ENCODE measurements at places on chromosomes 1 and 21. TPM values are rescaled to one million over a fixed set of nuclear protein-coding genes. Genes with fewer than 3 reads are reported as not detected.

GRCh38 chr1:167056529-167057231 lies 33.5 kb downstream of the GPA33 start:
- H3K27ac ChIP-seq = no peak overlapping the region
- no peak overlapping the region for H3K4me3 ChIP-seq
- H3K27me3 ChIP-seq = no peaks in the 10 kb centered on the region
- H3K36me3 ChIP-seq = no peaks in the 10 kb centered on the region
- DNase-seq = no peak

DNA sequence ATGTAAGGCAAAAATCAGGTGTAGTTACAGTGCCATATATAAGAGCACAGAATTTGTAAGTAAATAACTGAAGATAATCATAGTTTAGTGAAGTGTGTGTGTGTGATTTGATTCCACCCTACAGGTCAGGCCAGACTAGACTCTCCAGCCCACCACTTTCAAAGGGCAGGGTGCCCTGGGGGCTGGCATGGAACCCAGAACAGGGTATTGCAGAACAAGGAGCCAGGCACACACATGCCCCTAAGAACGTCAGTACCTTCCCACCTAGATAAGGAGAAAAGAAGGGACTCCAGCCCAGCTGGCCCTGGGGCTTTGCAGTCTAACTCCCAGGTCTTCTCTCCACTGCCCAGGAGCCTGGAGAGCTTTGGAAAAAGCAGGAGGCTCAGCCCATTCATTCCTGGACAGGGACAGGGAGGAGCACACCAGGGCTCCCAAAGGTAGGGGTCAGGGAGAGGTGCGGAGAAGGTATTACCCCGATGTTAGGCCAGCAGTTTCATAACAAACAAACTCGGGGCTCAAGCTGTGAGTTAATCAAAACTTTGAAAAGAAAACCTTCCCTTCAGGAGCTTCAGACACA lies 149.7 kb upstream of the VANGL1 start:
- H3K4me1 ChIP-seq = peaks cover 9% of the 10 kb centered on the region
- no peaks in the 10 kb centered on the region for H3K36me3 ChIP-seq
- no peak overlapping the region for H3K4me3 ChIP-seq
- H3K27ac ChIP-seq = no peak overlapping the region
- DNase-seq = no peak

GRCh38 chr1:29546496-29546895 lies 310.2 kb downstream of the PTPRU start:
- H3K27me3 ChIP-seq = no peaks in the 10 kb centered on the region
- no peak overlapping the region for H3K27ac ChIP-seq
- no peaks in the 10 kb centered on the region for H3K36me3 ChIP-seq
- H3K4me1 ChIP-seq = no peaks in the 10 kb centered on the region
- no peak for DNase-seq

- H3K27me3 ChIP-seq = no peaks in the 10 kb centered on the region
Measured at GRCh38 chr1:198107091-198107501, 49.7 kb upstream of the NEK7 start.

The S100A7 gene
- not detected for total RNA-seq

The SYT2 gene
- not detected for total RNA-seq

The ELF3 gene
- 200 TPM for total RNA-seq
